NCI-H69 (cell line): ENCODE measurements at places on chromosomes 5 and 9.

DNA sequence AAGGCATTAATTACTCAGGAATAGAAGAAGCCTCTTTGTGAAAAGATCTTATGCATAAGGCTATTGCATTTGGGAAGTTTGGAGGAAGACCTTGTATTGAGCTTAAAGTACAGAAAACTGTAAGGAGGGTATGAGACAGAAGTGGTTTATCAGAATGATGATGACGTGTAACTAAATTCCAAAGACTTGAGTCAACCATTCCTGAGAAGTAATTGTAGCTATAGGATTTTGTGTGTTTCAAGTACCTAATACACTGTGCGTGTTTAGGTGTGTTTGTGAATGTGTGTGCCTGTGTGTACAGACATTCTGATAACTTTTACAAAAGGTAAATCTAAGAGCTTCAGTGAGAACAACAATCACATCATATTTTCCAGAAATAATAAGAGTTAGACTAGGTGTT, 46.5 kb upstream of the IRX2 start:
- DNase-seq, result no peak

GRCh38 chr9:121757281-121757585, 105.8 kb downstream of the DAB2IP start:
- DNase-seq, result no peak

DNA sequence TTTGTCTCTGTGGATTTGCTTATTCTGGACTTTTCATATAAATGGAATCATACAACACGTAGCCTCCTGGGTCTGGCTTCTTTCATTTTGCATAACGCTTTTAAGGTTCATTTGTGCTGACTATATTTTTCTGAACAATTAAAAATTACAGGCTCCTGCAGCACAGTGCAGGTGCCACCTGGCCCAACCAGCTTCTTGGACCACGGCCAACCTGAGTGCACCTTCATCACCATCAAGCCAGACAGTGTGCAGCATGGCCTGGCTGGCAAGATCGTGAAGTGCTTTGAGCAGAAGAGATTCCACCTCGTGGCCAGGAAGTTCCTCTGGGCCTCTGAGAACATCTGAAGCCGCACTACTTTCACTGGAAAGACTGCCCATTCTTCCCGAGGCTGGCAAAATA, 53.5 kb upstream of the COL15A1 start:
- peak; percentile 95 for DNase-seq

DNA sequence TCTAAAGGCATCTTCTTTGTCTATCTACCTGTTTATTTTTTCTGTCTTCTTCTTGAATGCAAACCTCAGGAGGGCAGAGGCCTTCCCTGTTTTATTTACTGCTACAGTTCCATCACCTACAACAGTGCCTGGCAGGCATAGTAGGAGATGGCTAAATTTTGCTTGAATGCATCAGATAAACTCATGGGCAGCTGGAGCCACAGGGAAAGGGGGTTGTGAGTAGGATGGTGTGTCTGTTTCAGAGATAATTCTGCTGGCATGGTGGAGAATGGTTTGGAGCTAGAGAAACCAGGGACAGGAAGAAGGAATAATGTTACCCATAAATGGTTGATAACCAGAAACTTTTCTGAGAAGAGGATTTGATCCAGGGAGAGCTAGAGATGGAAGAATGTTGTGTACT, 189.8 kb upstream of the BRINP1 start:
- DNase-seq, result no peak
